ENCODE measurements at places on chromosomes 16 and 17.

GRCh38 chr17:77741109-77741508, 217.4 kb upstream of the TNRC6C start:
- DNase-seq = no peak

- no peak for DNase-seq
Observed at GRCh38 chr16:4081521-4082021, 34.7 kb downstream of the ADCY9 start.

DNA sequence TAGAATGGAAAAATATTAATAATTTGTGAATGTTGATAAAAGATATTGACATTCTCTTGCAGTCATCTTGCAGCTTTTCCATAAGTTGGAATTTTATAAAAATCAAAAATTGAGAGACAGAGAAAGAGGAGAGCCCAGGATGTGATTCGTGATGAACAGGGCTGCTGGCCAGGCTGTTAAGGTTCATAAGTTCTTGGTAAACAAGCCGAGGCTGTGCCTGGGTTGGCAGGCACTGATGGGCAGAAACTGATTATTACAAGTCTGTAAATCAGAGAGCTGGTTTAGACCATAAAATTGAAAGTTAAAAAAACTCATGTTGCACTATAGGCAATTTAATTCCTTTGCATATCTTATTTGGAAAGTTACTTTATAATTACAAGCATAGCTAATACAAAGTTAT, 533.7 kb downstream of the HAPSTR1 start:
- no peak for DNase-seq

GRCh38 chr17:72031219-72031884, 89.5 kb upstream of the SOX9 start:
- DNase-seq = no peak

- no peak for DNase-seq
Observed at GRCh38 chr16:7513429-7513828, 180.8 kb downstream of the RBFOX1 start.

DNA sequence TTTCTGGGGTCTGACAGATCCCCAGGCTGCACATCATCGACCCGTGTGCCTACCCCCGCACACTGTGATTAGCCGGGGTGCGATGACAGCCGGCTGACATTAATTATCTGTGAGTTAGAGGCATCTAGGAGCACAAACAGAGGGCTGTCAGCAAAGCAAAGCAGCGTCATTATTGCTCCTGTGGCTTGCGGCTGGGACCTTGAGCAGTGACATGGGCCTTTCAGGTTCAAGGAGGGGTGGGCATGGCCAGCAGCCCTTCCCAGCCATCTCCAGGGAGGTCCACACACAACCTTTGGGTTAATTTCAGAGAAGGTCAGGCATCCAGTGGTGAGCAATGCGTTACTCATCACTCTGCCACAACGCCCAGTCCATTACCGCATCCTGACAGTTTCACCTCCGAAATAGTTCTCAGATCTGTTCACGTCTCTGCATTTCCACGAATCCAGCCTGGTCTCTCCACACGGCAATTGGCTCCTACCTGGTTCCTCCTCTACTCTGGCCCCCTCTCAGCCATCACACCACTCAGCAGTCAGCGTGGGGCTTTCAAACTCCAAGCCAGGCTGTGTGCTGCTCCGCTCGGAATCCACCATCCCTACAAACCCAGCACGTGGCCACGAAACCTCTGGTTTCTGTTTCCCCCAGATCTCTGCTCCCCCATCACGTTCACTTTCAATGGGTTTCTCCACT, 249.7 kb upstream of the C16orf82 start:
- DNase-seq = no peak

DNA sequence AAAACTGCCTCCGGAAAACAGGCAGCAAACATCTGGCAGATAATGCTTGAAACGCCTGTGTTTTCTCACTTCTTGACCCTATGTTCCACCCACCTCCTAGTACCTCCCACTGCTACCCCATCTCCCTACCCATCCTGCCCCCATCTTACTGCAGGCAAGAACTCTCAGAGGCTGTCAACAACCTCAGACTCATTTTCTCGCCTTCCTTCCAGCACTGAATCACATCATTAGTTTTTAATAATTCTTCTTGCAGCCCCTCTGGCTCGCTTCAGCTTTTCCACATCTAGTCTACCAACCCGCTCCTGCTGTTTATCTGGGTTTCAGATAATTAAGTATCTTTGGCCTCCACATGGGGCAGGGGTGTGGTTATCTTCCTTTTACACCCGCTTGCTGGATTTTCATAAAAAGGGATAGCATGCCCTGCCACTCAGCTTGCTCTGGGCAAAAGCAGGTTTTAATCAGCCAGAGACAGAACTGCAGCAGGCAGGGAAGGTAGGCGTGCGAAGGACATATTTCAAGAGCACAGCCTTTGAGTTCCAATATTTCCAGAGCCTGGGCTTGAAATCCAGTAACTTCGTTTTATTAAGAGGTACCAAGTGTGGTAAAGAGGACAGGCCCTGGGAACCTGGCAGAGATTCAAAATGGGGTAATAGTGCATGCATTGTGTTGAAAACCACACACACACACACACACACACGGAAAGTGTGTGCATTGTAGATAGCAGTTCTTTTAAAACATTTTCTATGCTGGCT, 87.5 kb downstream of the BMERB1 start:
- DNase-seq = no peak

DNA sequence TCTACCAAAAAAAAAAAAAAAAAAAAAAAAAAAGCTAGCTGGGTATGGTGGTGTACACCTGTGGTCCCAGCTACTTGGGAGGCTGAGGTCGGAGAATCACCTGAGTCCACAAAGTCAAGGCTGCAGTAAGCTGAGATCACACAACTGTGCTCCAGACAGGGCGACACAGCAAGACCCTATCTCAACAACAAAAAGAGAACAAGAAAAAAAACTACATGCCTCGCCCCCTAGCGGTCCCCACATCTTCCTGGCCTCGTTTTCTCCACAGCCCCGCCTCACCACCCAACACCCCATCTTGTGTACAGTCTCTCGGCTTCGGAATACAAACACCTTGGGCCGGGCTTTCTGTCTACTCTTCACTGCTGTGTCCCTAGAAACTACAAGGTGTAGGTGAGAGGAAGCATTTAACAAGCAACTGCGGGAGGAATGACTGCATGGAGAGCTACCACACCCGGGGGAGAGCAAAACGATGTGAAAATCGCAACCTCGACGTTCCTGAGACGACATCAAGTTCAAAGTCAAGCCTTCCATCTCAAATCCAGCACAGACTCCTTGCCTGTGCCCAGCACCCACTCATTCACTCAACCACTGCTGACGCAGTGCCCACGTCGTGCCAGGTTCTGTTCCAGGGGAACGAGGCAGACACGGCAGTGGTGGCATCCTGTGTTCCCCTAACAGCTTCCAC, 9.0 kb downstream of the NTAN1 start:
- no peak for DNase-seq

GRCh38 chr17:43953746-43954145, at the start of gene PYY:
TSS of gene PYY (minus strand) at chr17:43953940. CDS start at chr17:43953483, 457 bp downstream.
- no peak for DNase-seq

GRCh38 chr16:69618721-69619120, 53.0 kb downstream of the NFAT5 start:
- no peak for DNase-seq

DNA sequence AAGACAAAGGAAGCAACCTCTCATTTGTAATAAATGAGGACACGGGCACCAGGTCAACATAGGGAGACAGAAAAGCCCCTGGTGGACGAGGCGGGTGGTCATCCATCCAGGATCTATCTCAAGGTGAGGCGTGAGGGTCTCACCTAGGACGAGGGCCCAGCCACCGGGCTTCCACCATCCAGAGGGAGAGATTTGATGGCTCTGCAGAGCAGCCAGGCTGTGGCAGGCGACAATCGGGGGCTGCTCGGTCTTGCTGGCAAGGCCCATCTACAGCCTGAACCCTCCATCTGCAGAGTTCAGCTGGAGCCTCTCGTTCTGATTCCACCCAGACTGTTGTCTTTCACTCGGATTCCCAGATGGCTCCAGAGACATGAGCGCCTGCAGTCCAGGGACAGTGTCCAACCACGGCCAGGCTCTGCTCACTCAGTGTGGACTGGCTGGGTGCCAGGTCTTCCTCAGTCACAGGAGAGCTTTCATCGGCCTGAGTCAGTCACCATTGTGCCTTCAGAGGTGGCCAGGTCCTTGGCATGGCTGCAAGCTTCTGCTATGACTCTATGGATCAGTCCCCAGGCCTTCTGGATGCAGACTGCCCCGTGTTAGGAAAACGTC, 5.9 kb downstream of the LITAFD start:
- DNase-seq = peak; percentile 81

DNA sequence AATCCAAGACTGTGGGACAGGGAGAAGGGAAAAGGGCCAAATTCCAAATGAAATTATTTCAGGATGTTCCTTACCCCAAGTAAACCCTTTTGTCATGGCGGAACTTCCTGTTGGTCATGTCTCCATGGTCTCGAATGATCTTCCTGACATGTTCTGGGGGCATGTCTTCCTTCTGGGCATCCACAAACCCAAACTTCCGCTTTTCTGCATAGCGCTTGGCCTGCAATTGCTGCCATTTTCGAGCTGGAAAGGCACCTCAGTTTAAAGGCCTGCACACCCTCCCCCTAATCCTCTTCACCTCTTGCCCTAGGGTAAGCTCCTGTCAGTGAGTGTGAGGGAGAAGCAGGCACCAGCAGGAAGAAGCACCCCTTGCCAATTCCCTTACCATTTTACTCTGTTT, 1.2 kb downstream of the PRPF8 start:
- DNase-seq = no peak

GRCh38 chr17:37147301-37147812, 198.6 kb downstream of the AATF start:
- DNase-seq = no peak

GRCh38 chr17:4127555-4127954, 15.3 kb downstream of the ZZEF1 start:
- no peak for DNase-seq

GRCh38 chr17:48129981-48130380, 22.4 kb downstream of the SNX11 start:
- no peak for DNase-seq

DNA sequence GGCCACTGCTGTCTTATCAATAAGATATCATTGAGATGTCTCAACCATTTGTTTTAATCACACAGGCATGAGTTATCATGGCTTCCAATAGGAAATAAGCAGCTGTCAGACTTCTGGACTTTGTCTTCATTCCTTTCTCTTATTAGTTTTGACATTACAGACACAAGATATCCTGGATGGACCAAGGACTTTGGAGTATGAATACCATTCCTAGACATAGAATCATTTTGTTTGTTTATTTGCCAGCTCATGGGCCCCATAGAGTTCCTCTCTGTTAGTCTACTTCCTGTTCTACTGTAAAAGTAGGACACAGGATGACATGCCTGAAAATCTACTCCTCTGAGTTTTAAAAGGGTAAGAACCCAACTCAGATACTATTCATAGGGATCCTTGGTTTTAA, 77.7 kb upstream of the KCNJ16 start:
- no peak for DNase-seq

DNA sequence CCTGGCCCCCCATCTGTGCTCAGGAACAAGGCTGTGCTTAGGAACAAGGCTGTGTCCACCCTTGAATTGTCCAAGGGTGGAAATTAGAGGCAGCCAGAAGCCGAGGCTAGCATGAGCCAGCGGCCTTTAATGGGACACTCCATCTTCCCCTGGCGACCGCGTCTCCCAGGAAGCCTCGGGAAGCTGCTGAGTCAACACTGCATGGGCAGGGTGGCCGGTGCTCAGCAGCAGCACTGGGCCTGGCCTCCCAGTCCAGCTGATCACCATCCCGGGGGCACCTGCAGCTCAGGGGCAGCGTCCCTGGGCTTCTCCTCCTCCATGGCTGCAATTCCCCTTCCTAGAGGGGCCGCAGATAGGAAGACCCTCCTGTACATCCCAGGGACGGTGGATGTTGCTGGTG, 180.8 kb downstream of the ENGASE start:
- DNase-seq = no peak

- DNase-seq = no peak
Observed at GRCh38 chr16:68242926-68243858, 2.0 kb upstream of the PLA2G15 start.

GRCh38 chr16:14095883-14096551, 24.9 kb downstream of the MRTFB start:
- DNase-seq = no peak

GRCh38 chr17:64004903-64005733, 7.0 kb downstream of the PRR29 start:
- DNase-seq = no peak

GRCh38 chr16:86899757-86900156, 321.4 kb downstream of the FOXL1 start:
- DNase-seq = peak; percentile 15

DNA sequence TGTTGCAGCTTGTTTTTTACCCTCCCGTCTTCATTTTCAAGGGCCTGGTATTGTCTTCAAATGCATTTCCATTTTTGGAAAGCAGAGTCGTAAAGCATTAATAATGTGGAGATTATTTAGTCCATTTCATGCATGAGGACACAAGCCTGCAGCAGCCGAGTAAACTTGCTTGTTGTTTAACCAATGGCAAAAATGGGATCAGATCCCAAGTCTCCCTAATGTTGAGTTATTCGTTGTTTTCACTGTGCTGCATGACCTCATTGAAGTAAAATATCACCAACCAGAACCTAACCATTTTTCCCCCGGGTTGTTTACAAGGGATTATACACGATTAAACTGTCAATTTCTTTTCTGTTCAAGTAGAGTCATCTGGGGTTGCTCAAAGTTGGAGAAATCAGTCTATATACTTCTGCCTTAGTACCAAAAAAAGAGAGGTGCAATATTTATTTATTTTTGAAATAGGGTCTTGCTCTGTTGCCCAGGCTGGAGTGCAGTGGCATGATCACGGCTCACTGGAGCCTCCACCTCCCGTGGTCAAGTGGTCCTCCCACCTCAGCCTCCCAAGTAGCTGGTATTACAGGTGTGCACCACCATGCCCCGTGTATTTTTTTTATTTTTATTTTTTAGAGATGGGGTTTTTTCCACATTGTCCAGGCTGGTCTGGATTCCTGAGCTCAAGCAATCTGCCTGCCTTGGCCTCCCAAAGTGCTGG, 12.4 kb downstream of the AMZ2 start:
- DNase-seq = no peak

GRCh38 chr16:79355600-79356358, 244.8 kb downstream of the MAF start:
- DNase-seq = no peak

DNA sequence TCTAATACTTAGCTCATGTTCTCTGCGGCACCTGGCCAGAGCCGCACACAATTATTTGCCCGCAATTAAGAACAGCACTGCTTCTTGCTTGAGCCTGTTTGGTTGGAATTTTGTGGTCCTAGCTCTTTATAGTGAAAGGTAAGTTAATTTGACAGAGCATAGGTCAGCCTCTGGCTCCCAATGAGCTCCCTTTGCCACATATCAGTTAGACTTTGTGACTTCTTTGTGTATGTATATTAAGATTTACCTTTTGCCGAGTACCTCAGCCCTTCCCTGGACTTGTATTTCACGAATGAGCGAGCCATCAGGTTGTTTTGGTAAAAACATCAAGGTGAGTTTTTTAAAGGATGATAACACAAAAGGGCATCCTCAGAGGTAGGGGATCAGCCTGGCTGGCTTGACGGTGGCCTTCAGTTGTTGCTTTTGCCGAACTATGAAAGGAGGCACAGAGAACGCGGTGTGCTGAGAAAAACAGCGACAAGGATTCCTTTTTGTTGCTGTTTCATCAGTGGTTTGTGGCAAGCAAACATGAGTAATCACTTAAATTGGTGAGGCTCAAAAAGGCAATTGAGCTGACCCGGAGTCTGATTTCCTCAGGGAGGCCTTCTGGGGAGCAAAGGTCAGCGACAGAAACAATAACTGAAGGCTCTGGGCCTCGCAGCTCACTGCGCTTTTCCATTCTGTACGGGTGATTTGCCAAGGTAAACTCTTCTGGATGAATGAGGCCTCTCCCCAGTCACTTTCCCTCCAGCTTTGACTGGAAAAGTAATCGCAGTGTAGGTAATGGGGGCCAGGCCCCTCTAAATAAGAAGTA, 163.6 kb downstream of the HS3ST3A1 start:
- no peak for DNase-seq
